ENCODE measurements at places on chromosomes 5 and 9. TPM values are rescaled to one million over a fixed set of nuclear protein-coding genes. Genes with fewer than 3 reads are reported as not detected.

DNA sequence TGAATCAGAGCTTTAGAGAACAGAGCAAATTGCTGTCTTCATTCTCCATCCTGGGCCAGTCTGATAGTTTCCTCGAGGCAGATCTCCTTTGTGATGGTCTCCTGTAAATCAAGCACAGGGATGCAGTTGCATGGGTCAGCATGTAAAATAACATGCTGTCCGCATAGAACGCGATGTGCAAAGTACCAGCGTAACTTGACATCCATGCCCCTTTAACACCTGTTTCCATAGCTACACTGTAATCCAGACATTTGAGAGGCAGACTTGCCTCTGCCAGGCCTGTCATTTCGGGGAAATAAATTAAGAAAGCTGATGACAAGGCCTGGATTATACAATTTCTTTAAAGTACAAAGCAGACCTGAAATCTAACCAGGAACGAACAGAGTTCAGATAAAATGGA, 413.5 kb downstream of the TLE4 start:
- no peak for DNase-seq

- DNase-seq = no peak
Measured at GRCh38 chr5:38551030-38552017, 5.1 kb downstream of the LIFR start.

C5orf24 gene
- 25.4 TPM for total RNA-seq

GRCh38 chr5:40401284-40402006, 278.3 kb upstream of the PTGER4 start:
- DNase-seq = no peak

GRCh38 chr9:136544964-136545691, 720 bp downstream of the NOTCH1 start:
- DNase-seq = no peak

- DNase-seq = no peak
Measured at GRCh38 chr9:109652112-109652511, 127.9 kb upstream of the PALM2AKAP2 start.

DNA sequence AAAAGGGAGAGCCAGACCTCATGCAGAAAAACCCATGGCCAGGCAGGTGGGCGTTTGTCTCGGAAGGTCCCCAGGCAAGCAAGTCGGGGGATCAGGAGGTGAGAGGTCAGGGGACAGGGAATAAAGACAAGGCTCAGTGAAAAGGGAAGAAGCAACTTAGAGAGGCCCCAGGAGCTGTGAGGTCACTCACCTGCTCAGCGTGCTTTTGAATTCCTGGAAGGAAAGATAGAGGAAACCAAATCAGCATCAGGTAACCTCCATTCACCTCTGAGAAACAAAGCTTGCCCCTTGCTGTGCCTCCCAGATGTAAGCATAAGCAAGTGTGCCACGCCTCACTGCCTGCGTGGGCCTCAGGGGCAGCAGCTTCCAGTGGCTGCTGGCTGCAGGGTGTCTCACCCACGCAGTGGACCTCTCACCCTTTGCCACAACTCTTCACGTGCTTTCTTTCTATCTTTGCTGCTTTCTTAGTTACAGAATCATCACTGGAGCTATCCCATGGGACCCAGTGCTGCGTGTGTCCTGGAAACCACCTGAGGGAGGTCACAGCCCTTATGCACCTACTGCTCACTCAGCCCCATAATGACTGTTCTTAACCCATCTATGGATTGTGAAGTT, 6.0 kb downstream of the TRIM7 start:
- no peak for DNase-seq

GRCh38 chr9:113620377-113621161, 157.0 kb downstream of the RGS3 start:
- peak; percentile 94 for DNase-seq

DNA sequence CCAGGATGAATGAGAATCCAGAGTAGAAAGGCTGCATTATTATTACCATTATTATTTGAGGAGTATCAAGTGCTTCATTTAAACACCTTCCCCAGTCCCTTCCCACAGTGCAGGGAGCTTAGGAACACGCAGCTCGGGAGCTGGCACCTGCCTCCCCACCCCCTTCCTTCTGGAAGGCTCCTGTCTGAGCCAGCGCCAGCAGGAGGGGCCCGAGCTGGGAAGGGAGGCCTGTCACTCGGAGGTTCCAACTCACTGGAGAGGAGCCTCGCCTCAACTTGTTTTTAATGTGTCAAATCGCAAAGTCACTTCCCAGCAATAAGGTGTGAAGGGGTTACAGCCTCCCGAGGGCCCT, 156.4 kb upstream of the IRX4 start:
- DNase-seq = no peak

GPR150 gene
- 0.63 TPM for total RNA-seq

DNA sequence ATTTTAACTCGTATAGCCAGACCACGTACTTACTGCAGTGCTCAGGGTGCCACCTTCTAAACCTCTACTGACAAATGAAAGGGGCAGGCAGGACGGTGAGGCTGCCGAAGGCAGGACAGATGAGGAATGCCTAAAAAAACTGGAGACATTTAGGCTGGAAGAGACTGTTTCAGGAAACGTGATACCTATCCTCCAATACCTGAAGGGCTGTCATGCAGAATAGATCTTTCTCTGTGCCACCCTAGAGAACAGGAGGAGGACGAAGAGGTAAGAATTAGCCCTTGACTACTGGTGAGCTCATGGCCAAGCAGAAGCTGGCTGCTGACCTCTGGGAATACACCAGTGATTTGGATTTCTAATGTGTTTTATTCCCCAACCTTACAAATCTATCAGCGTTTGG, 139.4 kb downstream of the EFNA5 start:
- DNase-seq = no peak

CCNH gene
- 72.9 TPM for total RNA-seq

- DNase-seq = no peak
Measured at GRCh38 chr5:143014017-143014651, 244.0 kb downstream of the ARHGAP26 start.
